ENCODE measurements at places on chromosomes 16 and 17.
A peak's percentile ranks its signal among the peaks of the same experiment; 100 is the strongest.

- DNase-seq, result no peak
Measured at GRCh38 chr16:47568351-47568750, 107.2 kb downstream of the PHKB start.

DNA sequence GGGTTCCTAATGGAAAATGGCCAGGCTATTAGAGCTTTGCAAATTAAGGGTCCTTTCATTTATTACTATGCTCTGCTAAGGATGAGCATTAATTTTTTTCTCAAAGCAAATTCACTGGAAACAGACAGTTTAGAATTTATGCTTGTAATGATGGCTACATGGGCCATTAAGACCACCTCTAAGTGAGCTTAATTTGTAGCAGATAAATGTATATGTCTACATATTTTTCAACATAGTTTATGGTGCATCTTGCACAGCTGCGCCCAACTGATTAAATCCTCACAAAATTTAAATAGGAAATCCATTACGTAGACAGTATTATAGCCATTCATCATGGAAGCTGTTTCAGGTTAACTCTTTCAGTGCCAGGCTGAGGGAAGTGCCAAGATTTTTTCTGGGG, 220.9 kb downstream of the CBLN1 start:
- no peak for DNase-seq

- no peak for DNase-seq
Measured at GRCh38 chr16:72743011-72743761, 304.7 kb downstream of the ZFHX3 start.

DNA sequence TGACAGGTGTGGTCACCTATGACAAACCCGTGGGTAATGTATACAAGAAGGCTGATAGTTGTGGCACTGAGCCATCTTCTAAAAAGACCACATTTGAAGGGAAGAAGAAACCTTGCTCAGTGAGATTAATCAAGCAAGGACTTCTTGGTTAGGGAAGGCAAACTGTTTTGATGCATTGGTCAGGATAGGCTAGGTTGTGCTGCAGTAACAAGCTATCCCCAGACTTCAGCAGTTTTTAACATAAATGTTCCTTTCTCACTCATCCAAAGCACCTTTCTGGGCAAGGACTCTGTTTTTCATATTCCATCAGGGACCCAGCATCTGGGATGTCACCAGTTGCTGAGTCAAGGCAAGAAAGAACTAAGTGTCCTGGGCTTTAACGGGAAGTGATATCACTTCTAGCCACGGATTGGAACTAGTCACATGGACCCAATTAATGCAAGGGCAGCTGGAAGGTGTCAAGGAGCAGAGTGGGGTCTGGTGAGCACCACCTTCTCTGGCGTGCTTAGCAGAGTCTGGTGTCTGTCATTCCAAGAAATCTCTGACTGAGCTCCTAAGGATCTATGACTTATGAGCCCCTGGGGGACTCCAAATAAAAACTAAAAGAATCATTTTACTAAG, 52.0 kb upstream of the CCL2 start:
- DNase-seq, result no peak

DNA sequence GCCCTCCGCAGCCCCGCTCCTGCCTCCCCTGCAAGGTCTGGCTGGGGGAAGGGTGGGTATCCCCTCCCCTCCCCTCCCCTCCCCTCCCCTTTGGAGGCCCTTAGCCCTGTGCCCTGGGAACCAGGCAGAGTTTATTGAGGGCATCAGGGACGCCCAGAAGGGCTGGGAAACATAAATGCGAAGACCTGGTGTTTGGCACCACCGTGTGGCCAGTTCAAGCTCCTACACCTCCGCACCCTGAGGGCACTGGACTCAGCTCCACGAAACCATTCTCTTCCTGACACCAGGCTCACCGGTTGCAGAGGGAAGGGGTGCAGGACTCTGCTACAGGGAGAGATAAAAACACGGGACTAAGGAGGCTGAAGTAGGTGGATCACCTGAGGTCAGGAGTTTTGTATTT, 1.0 kb upstream of the AIPL1 start:
- DNase-seq, result peak; percentile 11

DNA sequence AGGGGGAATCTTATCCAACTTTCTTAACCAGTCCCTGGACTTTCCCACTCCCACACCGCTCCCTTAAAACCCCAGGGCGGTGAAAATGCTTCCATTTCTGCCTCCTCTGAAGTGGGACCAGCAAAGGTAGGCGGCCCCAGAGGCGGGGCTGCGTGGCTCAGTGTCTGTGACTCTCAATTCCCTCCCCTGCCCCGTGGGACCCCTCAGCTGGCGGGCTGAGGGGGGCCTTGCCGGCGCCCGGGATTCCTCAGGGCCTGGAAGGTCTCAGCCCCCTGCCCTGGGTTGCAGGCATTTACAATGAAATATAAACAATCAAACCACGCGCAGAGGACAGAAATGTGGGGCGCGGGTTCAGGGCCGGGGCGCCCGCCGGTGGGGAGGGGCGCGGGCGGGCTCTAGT, 3.6 kb downstream of the SOST start:
- no peak for DNase-seq

DNA sequence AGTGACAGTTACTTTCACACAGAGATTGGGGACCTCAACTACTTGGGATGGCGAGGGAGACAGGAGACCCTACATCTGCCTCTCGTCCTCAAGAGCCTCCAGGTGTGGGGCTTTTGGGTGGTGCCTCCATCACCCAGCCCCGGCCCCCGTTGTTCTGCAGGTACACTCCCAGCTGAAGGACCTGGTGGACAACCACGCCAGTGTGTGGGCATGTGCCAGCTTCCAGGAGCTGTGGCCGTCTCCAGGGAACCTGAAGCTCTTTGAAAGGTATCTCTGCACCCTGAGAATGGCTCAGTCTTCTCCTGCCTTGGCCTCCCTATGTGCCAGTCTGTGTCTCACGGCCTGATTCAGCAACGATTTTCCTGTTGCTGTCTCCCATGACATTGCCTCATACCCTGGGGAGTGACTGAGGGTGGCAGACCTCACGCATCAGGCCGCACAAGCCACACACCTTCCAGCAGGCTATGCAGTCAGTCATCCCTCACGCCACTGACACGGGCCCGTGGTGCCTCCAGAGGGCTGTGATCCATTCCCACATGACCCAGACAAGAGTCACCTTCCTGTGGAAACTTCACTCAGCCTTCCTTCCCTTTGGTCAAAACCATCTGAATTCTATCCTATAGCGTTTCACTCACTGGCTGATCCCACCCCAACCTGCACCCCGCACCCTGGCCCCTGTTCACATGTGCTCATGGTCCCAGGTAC, 3.7 kb downstream of the CCNF start:
- no peak for DNase-seq

GRCh38 chr17:4978726-4979125, 8.7 kb downstream of the CAMTA2 start:
- no peak for DNase-seq

DNA sequence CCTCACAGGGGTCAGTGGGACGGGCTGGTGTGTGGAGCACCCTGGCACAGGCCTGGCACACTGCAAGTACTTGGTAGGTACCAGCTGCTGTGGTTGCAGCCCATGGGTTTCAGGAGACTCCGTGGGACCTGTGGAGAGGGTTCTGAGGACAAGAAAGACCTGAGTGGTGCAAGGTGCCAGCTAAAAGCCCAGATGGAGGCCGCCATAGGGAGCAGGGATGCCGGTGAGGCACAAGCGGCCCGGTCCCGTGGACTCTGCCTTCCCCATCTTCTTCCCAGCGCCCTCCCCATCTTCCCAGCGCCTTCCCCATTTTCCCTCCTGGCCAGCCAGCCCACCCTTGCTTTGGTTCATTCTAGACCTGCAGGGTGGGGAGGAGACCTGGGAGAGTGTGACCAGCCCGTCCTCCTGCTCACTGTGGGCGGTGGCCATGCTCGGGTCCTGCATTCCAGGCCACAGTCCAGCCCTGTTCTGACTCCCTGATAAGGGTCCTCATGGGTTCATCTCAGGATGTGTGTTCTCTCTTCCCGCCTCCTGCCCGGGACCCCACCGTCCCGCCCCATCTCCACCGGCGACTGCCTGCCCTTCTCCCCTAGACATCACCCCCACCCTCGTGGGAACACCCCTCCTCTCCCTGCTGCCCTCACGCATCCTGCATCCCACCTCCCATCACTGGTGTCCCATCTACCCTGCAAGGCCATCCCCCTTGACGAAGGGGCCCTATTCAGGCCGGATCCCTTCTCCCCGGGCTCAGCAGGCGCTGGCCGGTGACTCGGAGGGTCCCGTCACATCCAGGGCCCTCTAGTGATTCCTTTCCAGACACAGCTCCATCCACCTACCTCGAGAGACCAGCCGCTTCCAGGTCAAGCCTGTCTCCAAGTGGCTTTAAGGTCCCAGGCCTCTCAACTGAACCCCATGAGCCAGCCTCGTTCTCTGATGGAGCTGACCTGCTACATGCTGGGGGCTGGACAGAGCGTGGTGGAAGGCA, 3.4 kb downstream of the ZNF469 start:
- DNase-seq, result no peak

DNA sequence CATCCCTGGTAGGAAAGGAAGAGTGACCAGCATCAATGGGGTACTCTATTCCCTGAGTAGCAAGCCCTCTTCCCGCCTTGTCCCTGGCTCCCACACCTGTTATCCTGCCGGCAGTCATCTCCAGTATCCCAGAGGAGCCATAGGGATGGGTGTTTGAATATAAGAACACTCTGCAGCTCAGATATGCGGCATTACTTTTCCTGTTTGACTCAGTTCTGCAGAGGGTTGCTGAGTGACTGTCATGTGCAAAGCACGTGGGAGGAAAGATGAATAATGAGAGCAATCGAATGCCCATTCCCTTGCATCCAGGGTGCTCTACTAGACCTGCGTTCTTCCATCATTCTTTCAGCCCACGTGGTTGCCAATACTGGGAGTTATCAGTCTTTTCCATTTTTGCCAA, 115.1 kb downstream of the PRKCB start:
- no peak for DNase-seq

DNA sequence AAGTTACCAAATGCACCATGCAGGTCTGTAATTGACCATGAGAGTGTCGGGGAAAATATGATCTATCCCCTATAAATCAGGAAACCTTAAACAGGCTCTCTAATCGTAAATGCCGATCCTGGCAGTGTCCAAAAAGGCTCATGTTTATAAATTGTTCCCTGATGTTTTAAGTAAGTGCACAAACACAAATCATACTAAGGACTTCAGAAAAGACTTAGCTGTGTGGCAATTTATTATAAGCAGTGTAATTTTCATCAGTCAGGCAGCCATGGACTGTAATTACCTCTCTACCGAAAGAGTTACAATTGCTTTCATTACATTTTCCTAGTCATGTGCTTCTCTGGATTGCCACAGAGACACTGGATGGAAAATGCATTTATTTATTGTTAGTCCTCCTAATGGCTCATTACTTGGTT, 73.4 kb upstream of the COX10 start:
- no peak for DNase-seq

- DNase-seq, result no peak
Measured at GRCh38 chr17:34614698-34615097, 35.3 kb downstream of the TMEM132E start.

DNA sequence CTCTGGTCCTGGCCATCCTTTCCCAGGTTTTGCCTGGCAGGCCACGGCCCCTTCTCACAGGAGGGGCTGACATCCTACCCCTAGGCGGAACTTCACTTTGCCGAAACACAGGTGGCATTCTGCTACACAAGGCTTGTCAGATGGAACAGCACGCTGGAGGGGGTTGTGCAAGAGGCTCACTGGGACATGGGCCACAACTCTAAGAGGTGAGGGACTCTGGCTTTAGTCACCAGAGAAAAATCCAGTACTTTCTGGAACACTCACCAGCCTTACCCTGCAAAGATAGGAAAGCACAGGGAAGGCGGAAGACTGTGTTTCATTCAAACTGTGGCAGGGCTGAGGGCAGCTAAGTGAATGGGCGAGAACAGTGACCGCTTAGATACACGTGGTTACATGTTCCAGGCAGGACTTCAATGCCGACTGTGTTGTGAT, 18.3 kb downstream of the CDC42EP4 start:
- DNase-seq, result no peak

DNA sequence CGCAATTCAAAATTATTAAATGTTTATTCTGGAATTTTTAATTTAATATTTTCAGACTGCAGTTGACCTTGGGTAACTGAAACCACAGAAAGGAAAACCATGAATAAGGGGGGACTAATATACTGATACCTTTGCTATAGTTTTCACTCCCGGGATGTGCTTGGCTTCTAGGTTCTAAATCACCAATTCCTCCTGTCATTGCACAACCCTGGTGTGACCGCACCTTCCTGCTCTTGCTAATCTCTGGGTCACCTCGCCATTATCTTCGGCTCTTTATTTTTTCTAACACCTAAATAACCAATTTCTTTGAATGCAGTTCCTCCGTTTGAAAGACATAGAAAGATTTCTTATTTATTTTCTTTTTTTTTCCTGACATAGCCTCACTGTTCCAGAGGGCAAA, 634.5 kb upstream of the GOT2 start:
- no peak for DNase-seq

DNA sequence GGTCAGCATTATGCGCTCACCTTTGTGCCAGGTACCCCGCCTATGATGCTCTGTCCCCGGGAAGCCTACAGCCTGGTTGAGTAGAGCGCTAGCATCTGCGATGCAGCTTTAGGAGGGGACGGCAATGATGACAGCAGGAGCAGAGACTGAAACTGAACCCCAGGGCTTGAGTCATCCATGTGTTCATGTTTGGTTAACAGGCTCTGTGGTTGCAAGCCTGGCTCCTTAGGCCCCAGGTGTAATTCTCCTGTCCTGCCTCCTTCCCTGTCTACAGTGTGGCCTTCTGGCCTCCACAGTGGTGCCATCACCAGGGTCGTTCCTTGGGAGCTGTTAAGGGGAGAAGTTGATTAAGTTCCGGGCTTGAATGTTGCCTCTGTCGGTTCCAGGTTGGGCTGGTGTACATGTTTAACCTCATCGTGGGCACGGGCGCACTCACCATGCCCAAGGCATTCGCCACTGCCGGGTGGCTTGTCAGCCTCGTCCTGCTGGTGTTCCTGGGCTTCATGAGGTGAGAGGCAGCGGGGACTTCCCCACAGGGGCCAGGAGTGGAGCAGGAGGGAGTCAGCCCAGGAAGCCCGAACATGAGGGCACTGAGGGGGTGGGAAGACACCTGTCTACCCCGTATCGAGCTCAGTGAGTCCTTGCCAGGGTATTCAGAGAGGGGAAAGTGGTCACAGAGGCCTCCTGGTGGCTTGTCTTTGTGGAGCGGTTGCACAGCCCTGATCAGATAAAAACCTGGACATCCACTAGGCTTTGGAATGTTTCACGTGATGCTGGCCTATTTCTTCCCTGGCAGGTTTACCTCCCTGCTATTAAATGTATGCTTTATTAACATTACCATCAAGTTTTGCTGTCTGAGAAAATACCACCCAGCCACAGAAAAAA, 9.2 kb upstream of the NAT9 start:
- DNase-seq, result no peak

GRCh38 chr17:61053469-61053868, 346.2 kb upstream of the TBX2 start:
- DNase-seq, result no peak

DNA sequence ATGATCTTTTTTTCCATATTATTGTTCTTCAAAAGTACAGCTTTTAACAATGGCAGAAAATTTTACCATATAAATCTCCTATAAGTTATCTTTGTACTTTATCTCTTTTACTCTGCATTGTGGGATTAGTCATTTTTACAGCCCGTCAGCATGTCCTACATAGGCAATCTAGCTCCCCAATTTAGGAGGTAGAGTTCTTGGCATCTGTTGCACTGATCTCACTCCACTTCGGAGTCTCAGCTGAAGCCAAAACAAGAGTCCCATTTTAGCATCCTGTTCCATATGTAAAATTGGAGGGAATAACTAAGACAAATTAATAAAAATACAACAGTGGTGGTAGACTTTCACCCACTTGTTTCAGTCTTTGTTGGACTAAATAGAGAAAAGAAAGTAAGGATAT, 31.1 kb upstream of the PRSS54 start:
- no peak for DNase-seq

- DNase-seq, result peak; percentile 62
Measured at GRCh38 chr17:74862108-74862901, 2.6 kb upstream of the GRIN2C start.
